H7 (cell line): ENCODE measurements at places on chromosomes 2 and 18. TPM values are rescaled to one million over a fixed set of nuclear protein-coding genes. Genes with fewer than 3 reads are reported as not detected.

Gene RASGRP3
- 0.03 TPM in 1 of 2 replicates, not detected in the other for total RNA-seq

Gene CHRNG
- total RNA-seq = not detected in 2 replicates

Gene PSMG2
- total RNA-seq = 91.7 and 113 TPM in 2 replicates

Gene RGPD4
- not detected in 2 replicates for total RNA-seq

Gene SFT2D3
- total RNA-seq = 10.5 and 13.4 TPM in 2 replicates

Gene NAT8
- not detected in 2 replicates for total RNA-seq
